ENCODE measurements at places on chromosomes 4 and X.

DNA sequence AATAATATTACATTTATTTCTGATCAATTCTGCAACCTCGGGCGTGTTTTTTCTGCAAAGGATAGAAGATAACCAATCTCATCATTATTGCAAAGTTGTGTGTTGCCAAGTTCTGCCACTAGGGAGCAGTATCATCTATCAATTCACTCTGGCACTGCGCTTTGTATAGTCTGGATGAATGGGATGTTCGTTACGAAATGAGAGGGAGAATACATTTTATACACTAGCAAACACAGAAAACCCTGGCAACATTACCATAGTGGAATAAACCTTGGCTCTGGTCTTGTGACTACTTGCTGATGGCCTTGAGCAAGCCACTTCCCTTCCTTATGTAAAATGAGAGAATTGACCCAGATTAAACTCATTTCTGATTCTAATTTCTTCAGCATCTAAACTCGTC is 97.5 kb upstream of the ZNF518B start:
- peak; percentile 50 for DNase-seq

DNA sequence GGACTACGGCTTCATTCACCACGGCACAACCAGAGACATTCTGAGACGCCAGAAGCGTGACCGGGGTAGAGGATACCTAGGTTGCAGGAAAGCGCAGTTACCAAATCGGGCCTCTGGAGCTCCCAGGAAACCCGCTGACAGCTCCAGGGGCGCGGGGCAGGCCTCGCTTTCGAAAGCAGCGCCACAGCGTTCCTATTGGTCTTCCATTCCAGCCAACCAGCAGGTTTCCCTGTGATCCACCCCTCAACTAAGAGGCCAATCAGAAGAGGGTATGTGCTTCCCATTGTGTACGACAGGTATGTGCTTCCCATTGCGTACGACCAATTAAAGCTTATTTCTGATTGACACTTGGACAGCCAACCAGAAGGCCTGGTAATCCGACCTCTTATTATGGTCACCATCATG is 14.9 kb downstream of the SNX12 start:
- DNase-seq, result peak; percentile 4

DNA sequence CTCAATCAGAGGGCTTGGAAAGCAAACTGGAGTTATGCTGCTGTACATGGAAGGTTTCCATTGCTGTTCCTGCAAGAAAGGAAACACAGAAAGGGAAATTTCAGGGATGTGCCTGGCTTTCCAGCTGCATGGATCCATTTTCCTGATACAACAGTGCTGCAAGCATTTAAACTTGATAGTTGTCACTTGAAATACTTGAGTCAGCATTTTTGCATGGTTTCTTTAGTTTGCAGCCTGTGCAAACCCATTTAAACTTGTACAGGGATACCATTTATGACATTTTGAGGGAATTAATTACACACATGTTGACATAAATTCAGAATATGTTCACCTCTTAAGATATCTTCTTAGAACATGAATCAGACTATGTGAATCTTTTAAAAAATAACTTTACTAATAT is 131.1 kb upstream of the RASGEF1B start:
- no peak for DNase-seq

DNA sequence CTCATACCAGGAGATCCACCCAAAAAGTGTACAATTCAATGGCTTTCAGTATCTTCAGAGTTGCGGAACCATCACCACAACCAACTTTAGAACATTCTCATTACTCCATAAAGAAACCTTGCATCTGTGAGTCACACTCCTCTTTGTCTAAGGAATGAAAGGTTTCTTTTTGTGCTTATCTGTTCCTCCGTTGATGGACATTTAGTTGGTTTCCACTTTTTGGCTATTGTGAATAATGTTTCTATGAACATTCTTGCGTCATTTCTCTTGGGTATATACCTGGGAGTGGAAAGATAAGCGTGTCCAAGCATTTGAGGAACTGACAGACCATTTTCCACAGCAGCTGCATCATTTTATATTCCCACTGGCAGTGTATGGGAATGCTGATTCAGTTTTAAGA is 10.6 kb downstream of the FAM184B start:
- no peak for DNase-seq

GRCh38 chr4:119671205-119671604 is 42.6 kb upstream of the PDE5A start:
- DNase-seq, result no peak

- DNase-seq, result no peak
These were observed 100.7 kb upstream of the AMOT start for GRCh38 chrX:112941209-112941837.

All from renal cortex interstitium (tissue), 15 donors.